ENCODE measurements at places on chromosomes 2 and 18. TPM values are rescaled to one million over a fixed set of nuclear protein-coding genes. Genes with fewer than 3 reads are reported as not detected.

DNA sequence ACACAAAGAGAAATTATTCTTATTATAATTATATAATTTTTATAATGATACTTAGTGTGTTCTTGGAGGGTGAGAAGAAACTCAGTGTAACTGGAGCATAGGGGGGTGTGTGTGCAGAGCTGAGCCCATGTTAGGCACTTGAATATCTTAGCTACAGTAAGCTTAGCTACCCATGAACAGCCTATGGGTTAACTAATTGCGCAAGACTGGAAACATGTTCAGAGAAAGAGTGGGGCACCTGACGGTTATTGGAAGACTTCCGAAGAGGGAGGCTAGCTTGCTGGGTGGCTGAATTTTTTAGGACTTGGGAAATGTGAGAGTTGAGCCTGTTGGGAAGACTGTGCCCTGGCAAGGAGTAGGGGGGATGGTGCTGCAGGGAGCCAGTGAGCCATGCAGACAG is 229.2 kb downstream of the SLC4A3 start:
- no peak for DNase-seq

Gene TMSB10
- polyA plus RNA-seq = 1,067 TPM

DNA sequence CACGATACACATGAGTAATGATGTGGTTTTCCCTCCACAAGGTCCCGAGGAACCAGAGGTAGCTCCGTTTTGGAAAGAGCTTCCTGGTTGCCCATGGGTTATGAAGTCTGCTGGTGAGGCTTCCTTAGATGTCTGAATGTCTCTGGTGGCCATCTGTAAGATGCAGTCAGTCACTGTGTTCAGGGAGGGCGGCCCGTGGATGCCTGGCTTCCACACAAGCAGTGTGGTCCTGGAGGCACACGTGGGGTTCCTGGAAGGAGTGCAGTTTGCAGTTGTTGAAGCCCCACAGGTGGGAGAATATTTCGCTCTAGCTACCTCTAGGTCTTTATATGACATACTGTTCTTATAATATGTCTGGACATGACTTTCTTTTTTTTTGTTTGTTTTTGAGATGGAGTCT is 209.0 kb downstream of the FAM210A start:
- DNase-seq = no peak

- no peak for DNase-seq
These were observed 82.3 kb downstream of the TWIST2 start for GRCh38 chr2:238930216-238930615.

DNA sequence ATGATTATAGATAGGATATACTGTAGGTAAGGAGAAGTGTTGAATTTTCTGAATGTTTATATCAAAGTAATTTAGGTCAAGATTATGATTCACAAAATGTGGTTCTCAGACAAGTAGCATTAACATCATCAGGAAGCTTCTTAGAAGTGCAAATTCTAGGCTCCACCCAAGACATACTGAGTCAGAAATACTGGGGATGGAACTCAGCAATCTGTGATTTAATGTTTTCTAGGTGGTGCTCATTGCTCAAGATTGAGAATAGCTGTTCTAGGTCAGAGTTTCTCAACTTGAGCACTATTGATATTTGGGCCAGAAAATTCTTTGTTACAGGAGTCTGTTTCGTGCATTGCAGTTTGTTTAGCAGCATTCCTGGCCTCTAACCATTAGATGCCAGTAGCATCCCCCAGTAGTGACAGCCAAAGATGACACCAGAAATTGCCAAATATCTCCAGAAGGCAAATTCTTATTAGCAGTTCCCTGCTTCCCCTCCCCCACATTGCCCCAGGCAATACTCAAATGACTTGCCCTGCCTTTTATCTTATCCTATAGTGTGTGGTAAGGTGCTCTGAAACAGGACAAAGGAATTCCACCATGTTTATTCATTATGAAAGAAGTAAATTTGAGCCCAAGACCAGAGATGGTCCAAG is 1001.2 kb downstream of the DPP10 start:
- no peak for DNase-seq
